ENCODE measurements at places on chromosomes 2 and 18.

DNA sequence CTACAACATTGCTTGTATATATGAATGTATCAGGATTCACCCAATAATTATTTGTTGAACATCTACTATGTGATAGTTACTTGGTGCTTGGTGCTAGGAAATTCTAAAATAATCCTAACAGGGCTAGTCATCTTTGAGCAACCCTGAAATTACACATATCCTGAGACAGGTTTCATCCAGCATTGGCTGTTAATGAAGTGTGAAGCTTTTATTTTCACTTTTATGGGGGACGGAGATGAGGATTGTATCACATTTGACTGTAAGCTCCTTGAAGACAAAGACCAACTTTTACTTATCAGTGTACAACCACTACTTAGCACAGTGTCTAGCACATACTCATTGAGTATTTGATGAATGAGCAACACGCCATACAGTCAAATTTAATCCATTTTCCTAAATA lies 6.8 kb upstream of the GALM start:
- no peak for DNase-seq

DNA sequence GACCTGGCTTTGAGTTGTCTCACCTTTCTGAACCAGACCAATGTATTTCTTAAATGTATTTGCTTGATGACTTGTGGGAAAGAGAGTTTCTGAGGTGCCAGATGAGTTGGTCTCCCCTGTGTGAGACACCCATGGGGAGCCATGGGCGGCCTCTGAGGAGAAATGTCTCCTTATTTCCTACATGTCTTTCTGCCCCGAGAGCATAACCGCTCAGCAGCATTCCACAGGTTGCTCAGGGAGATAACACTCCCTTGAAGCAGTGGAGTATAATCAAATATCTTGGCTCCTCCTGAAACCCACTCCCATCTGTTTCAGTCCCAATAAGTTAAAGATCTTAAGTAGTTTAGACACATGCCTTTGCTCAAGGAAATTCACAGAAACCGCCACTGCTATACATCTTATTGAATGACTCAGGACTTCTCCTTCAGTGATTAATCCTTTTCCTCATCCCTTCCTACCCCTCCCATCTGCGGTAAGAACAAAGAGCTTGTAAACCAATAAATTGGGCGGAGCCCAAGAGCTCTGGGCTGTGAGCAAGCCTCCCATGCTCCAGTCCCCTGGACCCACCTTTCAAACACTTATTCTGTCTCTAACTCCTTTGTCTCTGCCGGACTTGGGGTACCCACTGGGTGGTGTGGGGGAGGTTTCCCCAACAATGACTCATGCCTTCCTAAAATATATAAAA lies 285.5 kb upstream of the LRRTM4 start:
- no peak for DNase-seq

- DNase-seq: no peak
These were observed 82.5 kb upstream of the MAP3K20 start for GRCh38 chr2:172993139-172993538.

DNA sequence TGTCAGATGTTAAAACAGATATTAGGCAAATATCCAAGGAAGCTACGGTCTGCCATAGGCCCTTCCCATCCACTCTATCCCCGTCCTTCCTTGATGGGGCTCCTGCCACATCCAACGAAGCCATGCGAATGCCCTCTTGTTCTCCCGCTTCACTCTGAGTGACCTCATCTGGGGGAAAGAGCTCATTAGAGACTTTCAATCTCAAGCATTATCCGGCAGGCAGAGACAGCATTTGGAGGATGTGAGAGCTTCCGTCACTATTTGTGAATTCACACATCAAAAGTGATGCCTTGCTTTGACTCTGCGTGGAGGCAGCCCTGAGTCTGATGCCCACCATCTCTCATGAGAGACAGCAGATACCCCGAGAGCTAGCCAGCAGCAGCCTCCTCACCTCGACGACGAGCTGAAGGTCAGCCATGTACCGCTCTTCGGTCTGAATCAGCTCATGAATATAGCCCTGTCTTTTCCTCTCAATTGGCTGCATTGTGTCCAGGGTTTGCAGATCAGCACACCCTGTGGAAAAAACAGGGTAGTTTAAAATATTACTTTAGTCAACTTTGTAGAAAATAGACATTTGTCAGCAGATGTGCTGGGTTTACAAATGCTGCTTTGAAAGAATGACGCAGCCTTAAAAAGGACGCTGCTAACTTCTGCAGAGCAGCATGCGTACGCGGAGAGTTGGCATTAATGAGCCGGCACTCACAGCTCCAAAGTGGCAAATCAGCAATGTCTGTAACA lies 45.9 kb downstream of the FAM228A start:
- no peak for DNase-seq

DNA sequence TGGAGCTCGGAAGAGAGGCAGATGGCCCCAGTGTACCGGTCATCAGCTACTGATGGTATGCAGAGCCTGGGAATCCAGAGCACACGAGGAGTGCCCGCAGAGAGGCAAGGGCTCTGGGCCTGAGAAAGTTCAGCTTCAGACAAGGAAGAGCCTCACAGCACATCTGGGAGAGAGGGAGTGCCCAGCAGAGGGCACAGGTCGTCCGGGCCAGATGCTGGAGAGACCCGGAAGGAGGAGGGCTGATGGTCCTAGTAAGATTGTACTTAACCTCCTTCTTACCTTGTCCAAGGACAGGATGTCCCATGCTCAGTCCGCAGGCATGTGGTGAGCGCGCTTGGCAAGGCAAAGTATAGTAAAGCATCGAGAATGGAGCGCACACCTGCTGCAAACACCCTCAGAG lies 24.4 kb upstream of the CHMP1B start:
- no peak for DNase-seq

DNA sequence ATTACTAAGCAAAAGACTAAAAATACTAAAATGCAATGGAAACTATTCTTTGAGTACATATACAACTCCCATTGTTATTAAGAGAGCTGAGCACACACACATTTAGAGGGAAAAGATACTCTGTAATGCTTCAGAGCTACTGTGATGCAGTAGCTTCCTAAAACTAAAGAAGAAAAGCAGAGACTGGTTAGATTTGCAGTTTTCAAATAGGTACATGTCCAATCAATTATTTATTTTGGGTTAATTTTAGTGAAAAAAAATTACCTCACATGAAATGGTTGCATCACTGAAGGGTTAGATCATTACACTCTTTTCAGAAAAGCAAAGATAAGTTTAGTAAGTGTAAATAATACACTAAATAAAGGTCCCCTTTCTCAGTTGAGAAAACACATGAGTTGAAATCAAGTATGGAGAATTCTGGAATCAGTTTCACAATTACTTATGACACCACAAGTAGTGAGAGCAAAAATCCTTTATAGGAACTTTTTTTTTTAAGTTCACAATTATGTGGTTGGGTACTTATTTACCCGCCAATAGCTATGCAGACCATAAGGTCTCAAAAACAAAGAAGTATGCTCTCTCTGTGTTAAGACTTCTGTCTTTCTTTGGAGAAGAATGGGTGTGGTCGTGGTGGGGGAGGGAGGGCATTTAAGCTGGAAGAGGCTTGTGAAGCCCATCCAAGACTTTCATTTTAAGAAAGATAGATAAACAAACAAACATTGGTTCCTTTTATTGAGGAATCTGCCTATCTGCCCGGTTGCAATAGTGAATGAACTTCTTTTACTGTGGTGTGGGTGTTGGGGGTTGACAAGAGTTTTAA lies 25.3 kb upstream of the SERTAD2 start:
- no peak for DNase-seq

DNA sequence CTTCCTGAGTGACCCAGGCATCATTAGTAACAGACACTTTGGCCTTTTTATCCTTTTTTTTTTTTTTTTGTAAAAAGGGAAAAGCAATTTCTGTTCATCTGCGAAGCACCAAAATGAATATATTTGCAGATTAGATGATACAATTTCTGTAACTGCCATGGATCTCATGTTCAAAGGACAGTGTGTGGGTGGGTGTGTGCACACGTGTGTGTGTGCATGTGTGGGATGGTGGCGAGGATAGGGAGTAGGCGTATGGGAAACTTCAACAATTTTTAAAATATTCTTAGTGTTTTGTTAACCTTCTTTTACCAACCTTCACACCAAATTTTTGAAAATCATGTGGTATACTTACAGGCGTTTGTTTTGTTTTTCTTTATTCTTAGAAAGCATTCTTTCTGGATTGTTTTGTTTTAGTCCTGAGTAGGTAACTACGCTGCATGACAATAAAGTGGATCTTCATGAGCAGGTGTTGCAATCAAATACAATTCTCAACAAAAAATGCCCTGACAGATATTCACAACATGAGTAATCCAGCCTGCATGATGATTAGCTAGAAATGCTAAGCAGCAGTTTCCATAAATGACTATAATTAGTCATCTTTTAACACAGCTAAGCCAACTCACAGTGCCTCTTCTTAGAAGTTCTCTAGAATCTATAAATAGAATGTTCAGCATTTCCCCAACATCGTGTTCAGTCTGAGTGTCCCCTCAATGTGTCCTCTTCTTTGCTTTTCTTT lies 53.5 kb upstream of the RMDN2 start:
- DNase-seq: no peak

DNA sequence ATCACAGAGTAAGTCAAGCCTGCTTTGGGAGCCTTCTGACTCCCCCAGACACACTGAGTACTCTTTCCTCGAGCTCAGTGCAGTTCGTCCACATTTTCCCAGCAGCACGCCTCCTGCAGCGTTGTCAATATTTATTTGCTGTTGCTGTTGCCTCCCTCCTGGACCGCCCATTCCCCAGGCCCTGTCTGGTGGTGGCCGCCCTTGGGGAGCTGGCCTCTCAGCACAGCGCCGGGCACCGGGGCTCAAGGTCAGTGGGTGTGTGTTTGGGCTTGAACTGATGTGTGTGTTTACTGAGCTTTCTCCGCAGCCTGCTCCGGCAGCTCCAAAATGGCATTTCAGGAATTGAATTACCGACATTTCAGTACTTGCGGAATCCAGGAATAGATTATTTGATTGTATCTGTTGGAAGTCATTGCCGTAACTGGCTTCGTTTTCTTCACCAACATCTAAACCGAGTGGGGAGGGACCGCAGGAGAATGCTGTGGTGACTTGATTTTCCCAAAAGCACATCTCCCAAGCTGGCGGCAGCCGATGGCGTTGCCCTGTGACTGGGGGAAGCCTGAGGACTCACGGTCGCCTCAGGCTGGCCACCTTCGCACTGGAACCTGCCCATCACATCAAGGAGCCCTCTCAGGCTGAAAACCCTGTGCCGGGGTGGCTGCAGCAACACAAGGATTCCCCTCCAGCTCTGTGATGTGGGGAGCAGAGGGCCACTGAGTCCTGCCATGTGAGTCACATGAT lies 66.0 kb downstream of the HPCAL1 start:
- no peak for DNase-seq

DNA sequence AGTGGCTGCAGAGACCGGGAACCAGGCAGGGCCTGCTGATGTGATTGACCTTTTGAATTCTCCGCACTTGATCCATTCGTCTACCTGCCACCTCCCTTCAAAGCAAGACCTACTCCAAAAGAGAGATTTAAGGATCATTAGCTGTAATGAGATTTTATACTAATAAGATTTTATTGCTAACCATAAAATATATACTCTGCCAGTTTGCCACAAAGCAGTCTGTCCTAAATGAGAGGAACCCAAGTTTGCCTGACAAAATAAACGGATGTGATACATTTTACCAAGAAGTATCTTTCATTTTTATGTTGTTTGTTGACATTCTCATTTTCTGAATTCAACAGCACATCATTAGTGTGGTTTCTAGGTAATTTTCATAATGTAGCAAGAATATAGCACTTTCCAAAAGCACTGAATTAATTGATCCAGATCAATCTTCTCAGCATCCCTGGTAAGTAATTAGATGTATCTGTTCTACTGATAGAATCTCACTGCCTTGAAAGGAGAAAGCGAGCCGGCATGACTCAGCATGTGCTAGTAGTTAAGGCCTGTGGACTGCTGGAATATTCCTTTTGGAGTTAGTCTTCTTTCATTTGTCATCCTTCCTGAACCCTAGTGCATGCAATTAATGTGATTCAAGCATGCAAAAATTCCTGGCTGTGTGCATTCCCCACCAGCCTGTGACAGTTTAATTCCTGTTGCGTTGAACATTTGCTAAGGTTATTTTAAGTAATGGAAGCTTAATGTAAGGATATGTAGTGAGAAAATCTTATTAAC lies 128.5 kb downstream of the ARL6IP6 start:
- DNase-seq: no peak

DNA sequence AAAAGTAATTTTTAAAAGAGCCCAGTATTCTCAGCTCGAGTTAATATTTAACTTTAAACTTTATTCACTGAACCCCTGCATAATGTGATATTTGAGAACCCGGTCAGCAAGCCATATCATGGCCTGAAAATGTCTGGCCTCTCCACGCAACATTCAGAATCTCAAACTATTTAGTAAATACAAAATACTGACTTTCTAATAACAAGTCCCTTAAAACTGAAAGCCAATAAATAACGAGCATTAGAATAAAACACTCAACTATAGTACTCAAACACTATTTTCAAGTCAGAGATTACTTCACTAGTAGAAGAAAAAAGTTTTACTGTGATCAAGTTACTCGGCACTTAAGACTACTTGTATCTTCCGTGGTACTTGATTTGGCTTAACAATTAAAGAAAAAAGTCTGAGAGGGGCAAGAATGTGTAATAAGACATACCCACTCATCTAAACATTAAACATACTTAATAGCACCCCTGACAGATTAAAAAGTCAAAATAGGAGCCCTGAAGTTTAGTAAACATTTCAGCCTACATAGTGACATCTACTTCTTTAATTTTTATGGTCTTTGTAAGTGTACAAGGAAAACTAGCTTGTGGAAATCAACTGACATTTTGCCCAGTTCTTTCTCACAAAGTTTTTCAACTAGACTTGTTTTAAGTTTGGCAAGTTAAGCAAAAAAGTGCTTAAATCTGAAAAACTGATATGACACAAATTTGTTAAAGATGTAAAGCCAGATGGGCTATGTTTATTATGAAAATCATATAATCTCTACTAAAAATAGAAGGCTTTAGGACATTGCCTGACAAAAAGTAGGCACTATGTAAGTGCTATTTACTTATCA lies 38.2 kb downstream of the RTN4 start:
- DNase-seq: no peak

DNA sequence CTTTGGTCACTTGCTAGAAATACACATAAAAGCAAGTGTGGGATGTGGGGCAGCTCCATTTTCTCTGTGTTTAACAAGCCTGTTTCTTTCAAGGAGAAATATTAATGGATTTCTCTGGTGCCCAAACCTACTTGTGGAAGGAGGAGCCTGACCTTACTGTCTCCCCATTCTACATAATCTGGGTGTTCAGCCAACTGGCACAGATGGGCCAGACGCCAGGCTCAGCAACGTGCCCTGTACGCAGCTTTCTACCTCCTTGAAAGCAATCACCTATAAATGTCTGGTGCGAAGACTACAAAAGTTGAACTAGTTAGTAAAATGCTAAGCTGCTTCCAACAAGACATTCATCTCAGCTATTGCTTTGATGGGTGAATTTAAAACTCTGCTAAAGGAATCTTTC lies 33.2 kb upstream of the MYO3B start:
- no peak for DNase-seq

DNA sequence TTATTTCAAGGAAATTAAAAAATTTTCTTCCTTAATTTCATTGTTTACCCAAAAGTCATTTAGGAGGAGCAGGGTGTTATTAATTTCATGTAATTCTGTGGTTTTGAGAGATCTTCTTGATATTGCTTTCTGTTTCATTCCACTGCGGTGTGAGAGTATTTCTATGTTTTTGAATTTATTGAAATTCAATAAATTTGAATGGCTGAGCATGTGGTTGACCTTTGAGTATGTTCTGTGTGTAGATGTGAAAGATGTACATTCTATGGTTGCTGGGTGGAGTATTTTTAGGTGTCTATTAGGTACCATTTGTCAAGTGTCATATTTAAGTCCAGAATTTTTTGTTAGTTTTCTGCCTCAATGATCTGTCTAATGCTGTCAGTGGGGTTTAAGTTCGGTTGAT lies 39.4 kb upstream of the LANCL1 start:
- DNase-seq: no peak

Data from stimulated activated CD4-positive, alpha-beta T cell treated with anti-CD3 and anti-CD28 coated beads, Interleukin-1b, Interleukin-23, amount 100 ng/mL, for 1 hour (primary cell).